Immature natural killer cell (primary cell): ENCODE measurements at places on chromosomes 1 and 21. TPM values are rescaled to one million over a fixed set of nuclear protein-coding genes. Genes with fewer than 3 reads are reported as not detected.

- no peak overlapping the region for H3K4me3 ChIP-seq
- H3K4me1 ChIP-seq, result no peaks in the 10 kb centered on the region
- H3K36me3 ChIP-seq, result no peaks in the 10 kb centered on the region
- no peak overlapping the region for H3K27ac ChIP-seq
Observed at GRCh38 chr1:93495911-93496310, 48.0 kb downstream of the FNBP1L start.

- H3K4me1 ChIP-seq, result no peaks in the 10 kb centered on the region
- peaks cover 2% of the 10 kb centered on the region for H3K27me3 ChIP-seq
- DNase-seq, result no peak
- H3K4me3 ChIP-seq, result no peak overlapping the region
Observed at GRCh38 chr1:214514032-214514818, 37.2 kb downstream of the PTPN14 start.

GRCh38 chr1:91031081-91031480 lies 9.2 kb upstream of the ZNF644 start:
- no peak overlapping the region for H3K27ac ChIP-seq
- no peak overlapping the region for H3K4me3 ChIP-seq

GRCh38 chr1:211483896-211484612 lies 7.9 kb downstream of the RD3 start:
- H3K36me3 ChIP-seq, result no peaks in the 10 kb centered on the region
- H3K4me3 ChIP-seq, result no peak overlapping the region
- no peak overlapping the region for H3K27ac ChIP-seq
- no peaks in the 10 kb centered on the region for H3K4me1 ChIP-seq
- H3K27me3 ChIP-seq, result peaks cover 11% of the 10 kb centered on the region

DNA sequence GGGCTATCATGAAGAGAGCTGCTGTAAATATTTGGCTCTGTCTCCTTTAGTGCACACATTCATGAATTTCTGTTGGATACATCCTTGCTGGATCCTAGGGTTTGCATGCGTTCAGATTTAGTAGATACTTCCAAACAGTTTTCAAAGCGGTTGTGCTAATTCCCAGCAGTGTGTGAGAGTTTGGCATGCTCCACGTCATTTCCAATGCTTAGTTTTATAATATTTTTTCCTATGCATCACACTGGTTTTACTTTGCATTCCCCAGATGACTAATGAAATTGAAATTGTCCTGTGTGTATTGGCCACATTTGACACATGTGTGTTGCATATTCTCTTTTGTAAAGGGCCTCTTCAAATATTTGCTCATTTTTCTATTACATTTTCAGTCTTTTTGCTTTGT lies 18.5 kb upstream of the AADACL3 start:
- no peaks in the 10 kb centered on the region for H3K36me3 ChIP-seq
- no peak for DNase-seq
- no peak overlapping the region for H3K4me3 ChIP-seq
- peaks cover 6% of the 10 kb centered on the region for H3K27me3 ChIP-seq
- no peaks in the 10 kb centered on the region for H3K4me1 ChIP-seq
- no peak overlapping the region for H3K27ac ChIP-seq

- H3K4me1 ChIP-seq, result no peaks in the 10 kb centered on the region
- no peak for DNase-seq
- H3K4me3 ChIP-seq, result no peak overlapping the region
Observed at GRCh38 chr1:183140633-183141032, 45.4 kb upstream of the LAMC2 start.

The TXLNA gene
- 18.5 TPM for polyA plus RNA-seq
